ENCODE measurements at places on chromosomes 6 and 20. TPM values are rescaled to one million over a fixed set of nuclear protein-coding genes. Genes with fewer than 3 reads are reported as not detected.

- peak; percentile 35 for DNase-seq
These were observed 582 bp downstream of the SNRPB start for GRCh38 chr20:2469991-2470422.

The CTSZ gene
- total RNA-seq: 130 TPM

GRCh38 chr6:44245912-44246662, 814 bp upstream of the HSP90AB1 start:
- DNase-seq: peak; percentile 78

DNA sequence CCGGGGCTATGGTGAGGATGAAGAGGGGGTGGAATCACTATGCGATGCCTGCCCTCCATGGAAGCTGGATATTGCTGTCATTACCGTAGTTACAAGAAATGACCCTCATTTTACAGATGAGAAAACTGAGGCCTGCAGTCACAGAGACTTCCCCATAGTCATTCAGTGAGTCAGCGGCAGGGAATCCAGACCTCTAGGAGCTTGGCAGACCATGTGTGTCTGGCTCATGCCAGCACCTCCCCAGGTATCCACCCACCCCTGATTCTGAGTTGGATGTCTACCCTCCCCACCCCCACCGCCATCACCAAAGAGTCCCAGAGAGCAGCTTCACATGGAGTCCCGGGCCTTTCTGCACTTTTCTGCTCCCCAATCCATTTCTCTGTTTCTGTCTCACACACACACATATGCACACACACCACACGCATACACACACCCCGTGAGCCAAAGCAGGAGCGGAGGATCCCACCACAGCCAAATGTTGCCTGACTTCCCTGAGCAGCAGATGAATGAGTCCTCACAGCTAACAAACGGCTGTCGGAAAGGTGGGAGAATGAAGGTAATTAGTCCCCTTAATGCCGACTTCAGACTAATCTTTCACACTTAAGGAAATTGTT, 24.8 kb downstream of the CDH22 start:
- DNase-seq: no peak

The LY6G6C gene
- total RNA-seq: not detected

DNA sequence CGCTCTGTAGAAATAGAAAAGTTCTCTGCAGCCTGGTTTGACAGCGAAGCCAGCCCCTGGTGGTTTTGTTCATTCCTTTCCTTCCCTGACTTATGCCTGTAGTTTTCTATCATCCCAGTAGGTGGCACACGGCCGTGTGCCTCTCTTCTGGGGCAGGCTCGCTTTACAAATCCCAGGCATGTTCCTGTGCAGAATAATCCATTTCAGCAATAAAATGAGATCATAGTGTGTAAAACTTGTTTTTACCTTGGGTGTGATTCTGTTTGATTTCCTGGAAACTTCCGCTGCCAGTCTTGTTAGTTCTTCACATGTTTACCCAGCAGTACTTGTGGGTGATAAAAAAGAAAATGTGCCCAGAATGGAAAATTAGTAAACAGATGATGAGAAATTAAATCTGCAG, 7.4 kb upstream of the INSM1 start:
- peak; percentile 49 for DNase-seq

DNA sequence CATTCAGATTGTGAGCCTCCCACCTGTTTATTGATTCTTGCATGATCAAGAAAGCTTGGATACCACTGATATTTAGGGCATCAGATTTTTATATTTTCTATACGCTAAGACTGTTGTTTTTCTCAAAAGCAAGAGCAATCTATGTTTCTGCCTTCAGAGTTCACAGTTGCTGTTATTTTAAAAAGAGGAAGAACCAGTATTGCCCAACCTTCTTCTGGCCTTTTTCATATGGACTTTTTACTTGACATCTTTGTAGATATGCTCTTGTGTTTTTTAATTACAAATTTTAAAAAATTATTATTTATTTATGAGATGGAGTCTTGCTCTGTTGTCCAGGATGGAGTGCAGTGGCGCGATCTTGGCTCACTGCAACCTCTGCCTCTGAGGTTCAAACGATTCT, 28.9 kb downstream of the SLC17A5 start:
- DNase-seq: no peak

GRCh38 chr6:21537637-21538036, 55.9 kb upstream of the SOX4 start:
- no peak for DNase-seq

The TBC1D7 gene
- total RNA-seq: 11.6 TPM

DNA sequence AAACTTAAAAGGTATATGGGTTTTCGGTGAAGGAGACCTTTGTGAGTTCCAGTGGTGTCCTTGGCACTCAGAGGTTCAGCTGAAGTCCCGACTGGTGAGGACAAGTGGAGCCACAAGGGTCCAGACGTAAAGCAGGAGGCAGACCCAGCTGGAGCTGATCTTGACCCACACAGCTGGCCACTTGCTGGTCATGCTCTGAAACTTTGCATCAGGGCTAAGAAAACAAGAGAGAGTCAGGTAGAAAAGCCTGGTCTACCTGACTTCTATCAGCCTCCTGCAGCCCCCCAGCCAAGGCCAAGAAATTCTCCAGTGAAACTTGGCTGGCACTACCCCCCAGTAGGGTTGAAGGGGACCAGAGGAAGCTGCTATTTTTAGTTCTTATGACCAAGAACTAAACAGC, 21.6 kb downstream of the SERINC3 start:
- DNase-seq: no peak

DNA sequence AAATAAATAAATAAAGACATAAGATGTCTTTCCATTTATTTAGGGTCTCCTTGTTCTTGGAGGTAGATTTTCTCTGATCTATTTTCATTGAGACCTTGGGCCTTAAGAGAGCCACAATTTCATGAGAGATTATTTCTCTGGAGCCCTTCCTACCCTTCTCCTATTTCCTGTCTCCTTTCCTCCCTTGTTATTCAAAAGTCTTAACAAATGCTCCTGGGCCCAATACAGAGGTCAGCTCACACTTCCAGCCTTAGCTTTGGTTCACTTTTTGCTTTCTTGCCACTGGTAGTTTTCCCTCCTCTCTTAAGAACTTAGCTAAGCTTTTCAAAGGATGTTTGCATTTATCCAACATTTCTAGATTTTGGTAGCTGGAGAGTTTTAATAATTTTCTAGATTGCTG, 44.0 kb downstream of the PTPRA start:
- DNase-seq: no peak

DNA sequence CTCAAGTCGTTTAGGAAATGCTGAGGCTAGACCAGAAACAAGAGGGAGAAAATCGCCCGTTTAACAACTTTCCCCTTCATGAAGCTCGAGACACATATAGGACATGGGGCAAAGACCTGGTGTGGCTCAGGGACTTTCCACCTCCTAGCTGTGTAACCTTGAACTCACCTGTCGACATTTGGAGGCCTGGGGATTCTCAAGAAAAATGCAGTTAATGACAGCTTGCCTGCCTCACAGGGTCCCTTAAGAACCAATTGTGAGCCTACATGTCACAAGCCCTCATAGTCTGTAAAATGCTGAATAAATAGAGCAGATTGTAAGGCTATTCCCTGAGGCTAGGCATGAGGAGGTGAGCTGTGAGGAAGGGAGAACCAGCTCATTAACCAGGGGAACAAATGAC, 35.1 kb downstream of the MGME1 start:
- DNase-seq: no peak

- DNase-seq: no peak
These were observed 202.6 kb downstream of the SOD2 start for GRCh38 chr6:159490298-159490937.

GRCh38 chr20:25289886-25290597, 42.2 kb downstream of the PYGB start:
- DNase-seq: no peak

DNA sequence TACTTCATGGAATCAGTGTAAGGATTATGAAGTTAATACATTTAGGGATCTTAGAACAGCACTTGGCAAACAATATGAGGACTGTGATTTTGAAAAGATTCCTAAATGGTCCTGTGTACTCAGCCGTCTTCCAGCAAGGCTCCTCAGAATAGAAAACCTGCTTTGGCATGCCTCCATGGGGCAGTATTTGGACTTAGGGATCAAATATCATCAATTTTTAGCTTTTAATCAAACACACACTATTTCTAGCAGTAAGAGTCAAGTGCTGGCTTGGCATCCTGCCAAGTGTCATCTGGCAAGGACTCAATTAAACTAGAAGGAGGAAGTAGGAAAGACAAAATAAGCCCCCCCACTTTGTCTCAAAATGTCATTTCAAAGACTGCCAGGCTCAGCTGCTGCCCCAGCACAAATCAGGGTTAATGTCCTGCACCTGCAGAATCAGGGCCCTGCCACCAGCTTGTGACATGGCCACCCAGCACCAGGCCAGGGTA, 40.8 kb downstream of the IYD start:
- no peak for DNase-seq

The FAM184A gene
- 3.6 TPM for total RNA-seq

The TREML1 gene
- total RNA-seq: not detected

- no peak for DNase-seq
These were observed 224.3 kb downstream of the ERMARD start for GRCh38 chr6:169975701-169976100.

Measured in prostate gland (tissue), 2 donors.